Stimulated activated CD4-positive, alpha-beta T cell treated with anti-CD3 and anti-CD28 coated beads, Interleukin-4, amount 100 ng/mL, for 48 hours (primary cell): ENCODE measurements at places on chromosomes 5 and 9.

DNA sequence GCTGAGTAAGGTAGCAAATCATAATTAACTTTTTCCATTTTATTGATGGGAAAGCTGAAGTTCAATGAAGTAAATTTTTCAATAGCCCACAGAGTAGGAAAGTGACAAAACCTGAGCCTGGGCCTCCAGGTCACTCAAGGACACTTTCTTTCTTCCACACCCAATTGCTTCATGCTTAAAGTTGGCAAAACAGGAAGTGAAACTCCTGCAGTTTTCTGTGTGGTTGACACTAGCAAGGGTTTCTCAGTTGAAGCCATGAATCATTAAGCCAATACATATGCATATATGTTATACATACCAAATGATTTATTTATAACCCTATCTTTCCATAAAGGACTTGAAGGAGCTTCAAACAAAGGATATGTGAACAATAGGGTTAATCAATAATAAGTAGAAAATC is 13.9 kb downstream of the TLR4 start:
- DNase-seq = no peak

- DNase-seq = no peak
These were observed 102.2 kb downstream of the MAP1B start for GRCh38 chr5:72209147-72210115.

- DNase-seq = no peak
These were observed 21.4 kb downstream of the CMBL start for GRCh38 chr5:10286162-10286861.

DNA sequence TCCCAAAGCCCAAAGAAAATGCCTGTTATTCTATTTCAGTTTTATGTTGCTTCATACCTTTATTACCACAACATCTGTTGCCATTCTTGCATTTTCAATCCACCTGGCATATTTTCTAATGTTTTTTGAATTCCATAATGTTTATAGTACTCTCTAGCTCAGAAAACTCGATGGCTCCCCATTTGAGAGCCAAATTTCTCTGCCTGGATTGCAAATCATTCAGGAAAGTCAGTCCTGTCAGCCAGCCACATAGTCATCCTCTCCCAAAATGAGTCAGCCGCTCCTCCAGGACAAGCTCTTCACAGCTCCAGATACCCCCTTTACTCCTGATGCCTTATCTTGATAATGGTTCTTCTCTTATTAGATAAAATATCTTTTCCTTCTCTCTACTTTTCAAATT is 78.2 kb upstream of the ADCY2 start:
- no peak for DNase-seq

DNA sequence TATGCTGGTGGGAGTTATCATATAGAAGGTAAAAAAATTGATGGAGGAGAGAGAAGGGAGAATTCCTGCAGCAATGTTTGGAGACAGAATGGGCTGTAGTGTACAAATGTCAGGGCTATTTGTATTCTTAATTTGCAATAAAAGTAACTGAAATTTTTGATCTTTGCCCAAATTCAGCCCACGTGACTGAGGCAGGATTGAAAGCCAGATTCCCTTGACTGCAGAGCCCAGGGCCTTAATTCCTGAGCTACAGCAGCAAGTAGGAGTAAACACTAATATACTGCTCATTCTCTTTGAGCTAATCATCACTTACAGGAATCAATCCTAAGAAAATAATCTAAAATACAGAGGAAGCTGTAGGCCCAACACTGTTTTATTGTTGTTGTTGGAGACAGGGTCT is 5.2 kb upstream of the ANXA6 start:
- no peak for DNase-seq

- no peak for DNase-seq
These were observed 2.8 kb upstream of the ARRDC1 start for GRCh38 chr9:137602661-137603060.

DNA sequence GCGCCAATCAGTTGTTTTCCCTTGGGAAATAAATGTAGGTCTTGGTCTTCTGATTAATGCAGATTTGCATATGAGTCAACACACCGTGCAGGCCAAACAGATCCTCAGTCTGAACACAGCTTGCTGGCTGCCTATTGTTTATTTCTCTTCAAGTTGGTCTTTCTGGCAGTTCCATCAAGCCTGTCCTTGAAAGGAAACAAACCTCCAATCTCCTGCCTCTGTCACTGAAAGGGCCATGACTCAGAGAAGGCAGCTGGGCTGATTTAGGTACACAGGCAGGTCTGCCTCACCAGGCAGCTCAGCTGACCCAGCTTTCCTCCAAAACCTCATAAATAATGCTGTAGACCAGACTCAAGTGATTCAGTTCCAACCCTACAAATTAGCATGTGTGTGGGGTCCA is 175.9 kb downstream of the MAN2A1 start:
- DNase-seq = no peak

GRCh38 chr5:124457101-124457500 is 289.3 kb downstream of the ZNF608 start:
- DNase-seq = no peak

DNA sequence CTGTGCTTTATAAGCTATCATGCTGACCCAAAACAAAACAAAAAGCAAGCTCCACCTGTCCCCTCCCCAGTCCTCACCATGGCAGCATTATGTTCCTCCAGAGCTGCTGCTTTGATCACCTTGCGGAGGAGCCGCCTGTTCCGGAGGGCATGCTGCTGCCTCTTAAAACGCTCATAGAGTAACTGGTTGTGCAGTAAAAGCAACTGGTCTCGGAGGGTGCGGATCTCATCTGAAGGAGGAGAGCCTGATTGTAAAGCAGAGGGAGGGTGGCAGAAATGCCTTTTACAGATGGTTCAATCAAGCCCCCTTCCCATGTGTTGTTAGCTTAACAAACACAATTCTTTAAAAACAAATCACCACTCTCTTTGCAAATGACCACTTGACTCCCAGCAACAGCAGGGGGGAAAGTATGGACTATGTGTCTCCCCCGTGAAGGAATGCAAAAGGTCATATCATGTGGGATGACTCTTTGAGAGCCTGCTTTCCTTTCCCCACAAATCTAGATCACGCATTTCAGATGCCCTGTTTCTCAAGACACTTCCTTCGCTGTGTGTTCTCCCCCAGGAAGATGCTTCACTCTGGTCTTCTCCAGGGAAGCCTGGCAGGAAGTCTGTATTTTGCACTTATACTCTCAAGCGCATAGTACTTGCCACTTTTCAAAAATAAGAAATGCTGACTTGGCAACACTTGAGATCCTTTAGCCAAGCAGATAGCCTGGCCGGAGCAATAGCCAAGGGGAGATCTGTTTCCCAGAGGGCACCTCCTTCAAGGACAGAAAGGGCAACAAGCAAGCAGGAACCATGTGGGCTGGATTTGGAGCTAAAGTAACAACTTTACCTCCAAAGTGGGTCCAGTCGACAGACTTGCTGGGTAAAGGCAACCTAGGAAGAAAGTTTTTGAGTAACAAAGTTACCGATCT is 25.1 kb downstream of the SPACA9 start:
- DNase-seq = no peak

GRCh38 chr5:88897748-88898147 is 14.8 kb upstream of the MEF2C start:
- no peak for DNase-seq
